ENCODE measurements at places on chromosomes 7 and 10.

DNA sequence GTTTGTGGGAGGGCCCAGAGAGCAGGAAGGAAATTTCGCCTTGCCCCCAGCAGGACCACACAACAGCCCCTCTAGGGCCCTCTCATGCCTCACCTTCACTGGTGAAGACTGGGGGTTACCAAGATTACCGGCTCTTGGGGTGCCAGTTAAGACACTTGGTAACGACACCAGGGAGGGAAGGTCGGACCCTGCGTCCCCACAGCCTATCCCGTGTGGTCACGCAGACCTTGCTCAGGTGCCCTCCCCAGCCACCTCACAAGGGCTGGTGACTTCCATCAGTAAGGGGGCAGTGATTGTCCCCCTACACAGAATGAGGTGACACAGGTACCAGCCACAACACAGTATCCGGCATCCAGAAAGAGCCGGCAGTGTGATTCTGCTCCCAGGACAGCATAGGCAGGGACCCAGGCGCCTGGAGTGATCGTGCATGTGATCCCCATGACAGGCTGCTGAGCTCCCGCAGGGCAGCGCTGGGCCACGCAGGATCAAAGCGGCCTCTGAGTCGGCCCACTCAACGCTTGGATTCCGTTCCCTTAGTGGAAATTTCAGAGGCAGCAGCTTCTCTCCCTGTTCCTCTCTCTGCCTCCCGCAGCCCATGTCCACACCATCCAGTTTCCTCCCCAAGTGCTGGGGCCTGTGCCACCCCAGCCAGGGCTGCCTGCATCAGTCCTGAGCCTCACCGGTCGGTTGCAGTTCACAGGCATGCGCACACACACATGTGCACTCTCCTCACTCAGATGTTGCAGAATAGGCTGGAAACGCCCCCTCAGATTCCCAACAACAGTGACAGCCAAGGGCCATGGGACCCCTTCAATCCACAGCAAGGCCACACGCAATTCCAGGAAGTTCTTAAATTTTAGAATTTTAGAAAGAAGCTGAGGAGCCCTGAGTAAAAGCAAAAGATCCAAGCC, 35.8 kb downstream of the CAMK2B start:
- no peak for DNase-seq

GRCh38 chr10:42781893-42782445, 626 bp upstream of the BMS1 start:
- peak; percentile 5 for DNase-seq

DNA sequence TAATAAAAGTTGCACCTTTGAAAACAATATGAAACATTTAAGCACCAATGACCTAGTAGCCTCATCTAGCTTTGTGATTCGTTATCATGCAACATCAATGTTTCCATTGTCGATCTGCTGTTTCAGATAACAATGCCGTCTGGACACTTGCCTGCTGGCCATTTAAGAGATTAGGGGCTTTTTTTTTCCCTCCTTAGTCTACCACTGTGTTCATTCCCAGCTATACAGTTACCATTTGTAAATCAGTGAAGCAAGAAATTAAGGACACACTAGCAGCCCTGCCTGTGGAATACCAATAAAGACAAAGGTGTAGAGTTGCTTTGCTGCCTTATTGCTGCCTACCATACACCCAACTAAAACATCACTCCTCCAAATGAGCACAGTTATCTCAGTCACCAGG, 37.6 kb upstream of the MYO3A start:
- DNase-seq: no peak

- no peak for DNase-seq
These were observed 216.9 kb upstream of the GALNT17 start for GRCh38 chr7:70915067-70915466.

DNA sequence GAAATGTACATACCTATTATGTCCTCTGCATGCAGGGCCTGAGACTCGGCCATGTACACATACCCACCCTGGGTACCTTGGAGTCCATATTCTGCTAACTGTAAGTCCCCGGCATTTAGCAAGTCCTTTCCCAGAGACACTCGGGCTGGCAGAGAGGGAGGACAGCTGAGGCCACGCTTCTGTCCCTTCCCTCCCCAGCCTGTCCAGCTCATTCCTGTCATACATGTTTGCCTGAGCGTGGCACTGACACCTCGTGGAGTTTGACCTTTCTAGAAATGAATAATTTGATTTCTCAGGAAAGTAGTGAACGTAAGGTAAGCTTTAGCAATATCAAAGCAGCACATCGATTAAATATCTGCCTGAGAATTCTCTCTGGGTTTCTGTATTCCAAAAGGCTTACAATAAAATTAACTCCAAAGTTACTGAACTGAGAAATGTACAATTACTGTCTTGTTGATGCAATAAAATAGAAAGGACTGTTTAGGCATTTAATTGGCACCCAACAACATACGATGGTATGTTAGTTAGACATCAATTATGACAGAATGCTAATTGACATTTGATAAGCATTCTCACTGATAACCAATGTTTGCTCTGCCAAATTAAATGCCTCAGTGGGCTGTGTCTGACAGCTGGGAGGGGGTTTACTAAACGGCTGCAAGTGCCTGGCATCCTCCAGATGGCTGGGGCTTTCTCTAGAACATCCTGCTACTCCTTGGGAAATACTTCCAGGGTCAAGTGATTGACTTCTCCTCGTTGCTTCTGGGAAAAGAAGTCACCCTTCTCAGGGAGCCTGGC, 221.2 kb downstream of the CCSER2 start:
- no peak for DNase-seq

- peak; percentile 66 for DNase-seq
These were observed 63.7 kb upstream of the ZPBP start for GRCh38 chr7:50156706-50157105.

DNA sequence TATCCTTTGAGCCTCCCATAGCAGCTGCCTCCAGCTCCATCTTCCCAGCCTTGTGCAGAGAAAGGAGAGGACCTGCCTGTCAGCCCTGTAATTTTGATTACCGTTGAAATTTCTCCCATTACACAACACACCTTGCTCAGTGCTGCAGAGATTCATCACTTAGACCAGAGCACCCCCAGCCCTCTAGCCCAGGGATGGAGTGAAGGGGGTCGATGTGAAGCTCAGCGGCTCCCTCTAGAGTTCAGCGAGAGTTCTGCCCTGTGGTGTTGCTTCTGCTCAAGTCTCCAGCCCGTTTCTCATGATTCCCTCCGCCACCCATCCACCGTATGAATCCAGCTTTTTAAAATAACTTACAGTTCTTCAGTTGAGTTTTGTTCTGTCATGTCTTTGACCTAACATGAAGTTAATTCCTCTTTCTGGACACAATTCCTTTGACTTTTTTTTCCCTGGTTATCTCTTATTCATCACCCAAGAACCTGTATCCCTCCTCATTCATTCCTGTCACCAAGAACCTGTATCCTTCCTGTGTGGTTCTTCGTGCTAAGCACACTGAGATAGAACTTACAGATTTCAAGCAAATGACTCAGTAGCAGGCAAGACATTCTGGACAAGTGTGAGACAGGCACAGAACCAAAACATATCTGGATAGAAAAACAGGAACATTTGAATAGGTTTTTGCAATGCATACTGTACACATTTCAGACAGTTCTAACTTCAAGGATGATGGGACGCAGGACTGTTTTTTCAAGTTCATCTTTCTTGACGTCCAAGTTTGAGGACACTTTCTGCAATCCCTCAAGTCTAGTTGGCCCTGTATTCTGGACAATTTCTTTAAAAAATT, 35.0 kb upstream of the ZNF32 start:
- no peak for DNase-seq

DNA sequence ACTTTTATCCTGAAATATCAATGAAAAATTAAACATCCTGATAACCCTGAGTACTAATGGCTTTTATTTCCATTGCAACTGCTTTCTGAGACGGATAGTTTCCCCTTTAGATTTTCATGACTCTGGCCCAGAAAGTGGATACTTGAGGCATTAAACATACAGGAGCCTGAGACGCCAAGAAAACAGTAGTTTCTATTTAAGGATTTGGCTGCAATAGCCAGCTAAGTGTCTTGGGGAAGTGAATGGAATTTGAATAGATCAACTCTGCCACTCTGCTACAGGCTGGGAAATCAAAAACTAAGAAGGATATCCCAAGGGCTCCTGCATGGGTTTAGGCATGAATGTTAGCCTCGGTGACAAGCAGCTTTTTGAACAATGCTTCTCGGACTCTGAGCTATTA, 24.7 kb upstream of the GPAM start:
- no peak for DNase-seq

- no peak for DNase-seq
These were observed 217.7 kb upstream of the AOAH start for GRCh38 chr7:36942025-36942424.

- DNase-seq: no peak
These were observed 16.2 kb downstream of the LDB3 start for GRCh38 chr10:86684331-86685097.

DNA sequence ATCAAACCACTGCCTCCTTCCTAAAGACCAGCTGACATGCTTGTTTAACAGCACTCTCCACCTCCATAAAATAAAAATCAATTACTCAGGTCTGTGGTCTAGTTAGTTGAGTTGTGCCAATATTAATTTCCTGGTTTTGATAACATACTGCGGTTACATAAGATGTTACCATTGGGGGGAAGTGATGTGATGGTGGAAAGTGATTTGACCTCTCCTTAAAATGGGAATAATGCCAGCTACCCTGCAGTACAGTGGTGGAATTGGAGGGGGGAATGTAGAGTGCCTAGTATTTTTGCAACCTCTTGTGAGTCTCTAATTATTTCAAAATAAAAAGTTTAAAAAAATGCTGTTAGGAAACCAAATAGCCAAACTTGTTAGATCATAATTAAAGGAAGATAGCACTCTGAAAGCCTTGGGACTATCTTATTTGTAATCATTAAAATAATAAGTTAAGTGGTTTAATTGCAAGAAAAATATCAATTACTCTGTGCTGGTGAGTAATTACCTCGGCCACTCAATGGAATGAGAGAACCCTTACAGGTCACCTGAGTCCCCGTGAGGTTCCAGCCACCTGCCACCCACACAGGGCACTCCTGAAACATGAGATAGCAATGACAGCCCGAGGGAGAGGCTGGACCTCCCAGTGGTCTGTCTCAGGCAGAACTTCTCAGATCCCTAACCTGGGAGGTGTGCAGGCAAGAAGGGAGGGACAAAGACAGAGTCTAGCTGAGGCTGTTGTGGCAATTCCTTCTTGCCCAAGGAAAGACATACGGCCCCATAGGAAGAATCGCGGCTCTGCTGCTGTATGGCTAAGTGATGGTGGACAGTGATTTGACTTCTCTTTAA, 94.1 kb downstream of the SH3PXD2A start:
- DNase-seq: no peak

- DNase-seq: no peak
These were observed 23.4 kb downstream of the HYCC1 start for GRCh38 chr7:22990588-22990949.

DNA sequence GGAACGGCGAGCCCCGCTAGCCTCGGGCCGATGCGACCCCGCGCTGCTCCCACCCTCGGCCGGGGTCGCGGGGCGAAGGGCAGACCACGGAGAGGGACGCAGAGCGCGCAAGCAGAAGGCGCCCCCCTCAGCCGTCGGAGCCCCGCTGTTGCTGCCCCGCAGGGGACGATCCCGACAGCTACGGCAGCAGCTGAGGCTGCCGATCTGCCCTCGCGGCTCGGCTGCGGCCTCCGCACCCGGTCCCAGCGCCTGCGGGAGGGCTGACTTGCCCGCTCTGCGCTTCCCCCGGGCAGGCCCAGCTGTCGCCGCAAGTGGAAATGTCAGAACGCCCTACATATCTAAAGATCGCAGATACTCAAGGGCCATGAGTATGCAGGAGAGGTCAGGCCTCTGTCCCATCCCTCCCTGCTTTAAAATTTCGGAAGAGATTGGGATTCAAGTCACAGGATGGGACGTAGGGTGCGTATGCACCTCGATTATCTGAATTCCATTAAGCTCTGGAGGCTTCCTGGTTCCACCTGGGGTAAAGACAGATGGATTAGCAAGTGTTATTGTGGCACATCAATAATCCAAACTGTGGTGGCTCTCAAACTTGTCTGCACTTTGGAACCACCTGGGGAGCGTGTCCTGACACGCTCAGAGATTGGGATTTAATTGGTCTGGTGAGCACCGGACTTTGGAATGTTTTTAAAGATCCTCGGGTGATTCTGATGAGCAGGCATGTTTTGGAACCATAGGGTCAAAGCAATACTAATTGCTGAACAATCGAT, at the start of gene CRPPA:
Gene CRPPA, minus strand, starts transcription at position 206 of the 770 bp plus-strand sequence. CDS start 216 bp downstream, outside the sequence.
- DNase-seq: peak; percentile 15

DNA sequence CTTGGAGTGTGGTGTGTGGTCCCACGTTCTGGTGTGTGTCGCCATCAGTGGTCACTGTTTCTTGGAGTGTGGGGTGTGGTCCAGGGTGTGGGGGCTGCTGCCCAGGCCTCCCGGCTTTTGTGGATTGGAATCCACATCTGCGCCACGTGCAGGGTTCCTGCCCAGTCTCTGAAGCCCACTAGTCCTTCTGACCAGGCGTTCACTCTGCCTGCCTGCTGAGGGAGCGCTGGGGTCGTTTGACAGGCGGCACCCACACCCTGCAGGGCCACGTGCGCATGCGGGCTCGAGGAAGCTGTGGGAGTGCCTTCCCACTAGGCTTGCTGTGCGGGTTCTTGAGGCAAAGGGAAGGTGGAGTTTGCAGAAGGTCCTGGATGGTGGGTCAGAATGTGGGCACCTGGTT, 51.4 kb downstream of the INPP5A start:
- peak; percentile 68 for DNase-seq

- DNase-seq: peak; percentile 84
These were observed 325.6 kb upstream of the MAGI2 start for GRCh38 chr7:79778786-79779770.

DNA sequence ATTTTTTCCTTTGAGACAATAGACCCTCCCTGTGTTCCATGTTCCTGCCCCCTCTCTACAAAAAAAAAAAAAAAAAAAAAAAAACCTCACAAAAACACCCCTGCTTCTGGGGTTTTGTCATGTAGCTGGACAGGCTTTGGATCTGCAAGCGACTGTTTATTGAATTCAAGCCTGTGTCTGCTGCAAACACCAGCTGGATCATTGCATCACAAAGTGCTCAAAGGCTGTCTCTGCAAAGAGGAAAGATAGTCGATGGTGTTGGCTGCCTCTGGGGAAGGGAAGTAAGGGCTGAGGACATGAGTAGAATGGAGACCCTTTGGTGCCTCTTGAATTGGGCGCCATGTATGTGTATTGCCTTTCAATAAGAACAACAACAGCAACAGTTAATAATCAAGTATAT, 471.2 kb downstream of the PLXNA4 start:
- DNase-seq: no peak

- no peak for DNase-seq
These were observed 19.1 kb upstream of the TPK1 start for GRCh38 chr7:144854839-144855424.
